ENCODE measurements at places on chromosomes 5 and 9. TPM values are rescaled to one million over a fixed set of nuclear protein-coding genes. Genes with fewer than 3 reads are reported as not detected.

DNA sequence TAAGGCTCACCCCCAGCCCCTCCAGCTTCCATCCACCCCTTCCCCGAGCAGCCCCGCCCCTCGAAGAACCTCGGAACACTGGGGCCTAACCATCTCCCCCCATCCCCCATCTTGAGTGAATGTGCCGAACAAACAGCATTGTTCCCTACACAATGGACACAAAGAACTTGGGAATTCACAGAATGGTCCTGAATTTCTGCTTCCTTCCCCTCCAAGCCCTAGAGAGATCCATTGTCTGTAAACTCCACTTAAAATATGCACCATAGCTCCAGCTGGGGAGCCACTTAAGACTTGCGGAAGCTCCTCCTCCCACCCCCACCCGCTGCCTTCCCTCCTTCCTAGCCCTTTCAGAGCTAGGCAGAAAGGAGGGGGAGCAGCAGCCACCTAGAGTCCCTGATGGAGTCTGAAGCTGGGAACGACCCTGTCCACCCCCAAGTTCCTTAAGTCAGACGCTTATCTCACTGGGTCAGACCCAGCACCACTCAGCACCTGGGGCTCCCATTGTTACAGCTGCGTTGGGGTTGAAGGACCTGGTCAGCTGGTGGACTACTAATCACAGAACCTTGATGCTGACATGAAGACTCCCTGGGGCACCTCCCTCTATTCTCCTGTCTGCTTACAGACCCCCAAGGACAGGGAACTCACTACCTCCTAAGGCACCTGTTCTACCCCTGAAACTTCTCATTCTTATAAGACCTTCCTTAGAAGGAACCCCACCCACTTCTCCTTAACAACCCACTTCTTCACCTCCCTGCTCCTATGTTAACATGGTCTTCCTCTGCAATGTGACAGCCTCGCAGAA is 61.4 kb downstream of the PCDH1 start:
- no peak for DNase-seq

Gene TXNDC8
- polyA plus RNA-seq, result not detected

DNA sequence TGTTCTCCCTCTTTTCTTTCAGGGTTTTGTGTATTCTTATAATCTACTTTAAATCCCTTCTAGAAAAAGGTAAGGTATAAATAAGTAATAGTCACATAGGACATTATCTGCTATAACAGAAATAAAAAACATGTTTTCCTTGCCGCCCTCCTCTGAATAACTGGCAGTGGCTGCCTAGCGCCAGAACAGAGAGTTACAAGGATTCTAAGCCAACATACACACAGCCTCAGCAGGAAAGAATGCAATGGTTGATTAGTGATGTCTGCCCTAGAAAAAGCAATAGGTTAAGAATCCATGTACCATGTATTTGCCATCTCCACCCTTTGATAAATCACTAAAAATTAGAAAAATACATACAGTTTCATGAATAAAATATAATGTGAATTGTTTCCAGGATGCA is 4.9 kb downstream of the MED27 start:
- DNase-seq, result peak; percentile 72

- no peak for DNase-seq
These were observed 47.8 kb downstream of the RALGPS1 start for GRCh38 chr9:126962336-126962735.

GRCh38 chr5:116646611-116647289 is 72.1 kb upstream of the SEMA6A start:
- DNase-seq, result no peak

Gene PPP2R2B
- 0.67 TPM for polyA plus RNA-seq

DNA sequence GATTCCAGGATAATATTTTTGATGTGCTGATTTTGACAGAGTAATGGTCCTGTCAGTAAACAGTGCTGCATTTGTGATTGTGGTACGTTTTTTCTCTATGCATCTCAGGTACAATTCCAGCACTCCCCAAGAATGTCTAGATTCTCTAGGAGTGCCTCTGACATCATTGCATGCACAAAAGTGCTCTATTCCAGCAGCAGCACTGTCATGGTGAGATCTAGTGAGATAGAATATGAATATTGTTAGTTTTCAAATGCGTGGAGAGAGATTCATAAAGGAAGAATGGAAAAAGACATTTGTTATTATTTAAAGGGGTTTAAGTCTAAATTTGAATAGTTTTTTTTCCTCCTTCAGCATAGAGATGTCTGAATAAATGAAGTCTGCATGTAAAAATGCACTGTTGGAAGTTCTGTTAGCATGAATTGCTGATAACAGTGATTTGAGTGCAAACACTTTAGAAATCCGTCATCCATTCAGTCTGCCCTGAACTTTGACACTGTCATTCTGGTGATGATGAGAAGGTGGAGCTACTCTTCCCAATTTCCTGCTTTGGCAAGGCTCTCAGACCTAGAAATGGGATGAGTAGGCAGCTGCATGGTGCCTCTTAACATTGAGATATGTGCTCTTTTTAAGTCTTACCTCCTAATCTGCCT is 84.6 kb downstream of the GAPVD1 start:
- no peak for DNase-seq

Gene MEF2C
- 9.3 TPM for polyA plus RNA-seq

DNA sequence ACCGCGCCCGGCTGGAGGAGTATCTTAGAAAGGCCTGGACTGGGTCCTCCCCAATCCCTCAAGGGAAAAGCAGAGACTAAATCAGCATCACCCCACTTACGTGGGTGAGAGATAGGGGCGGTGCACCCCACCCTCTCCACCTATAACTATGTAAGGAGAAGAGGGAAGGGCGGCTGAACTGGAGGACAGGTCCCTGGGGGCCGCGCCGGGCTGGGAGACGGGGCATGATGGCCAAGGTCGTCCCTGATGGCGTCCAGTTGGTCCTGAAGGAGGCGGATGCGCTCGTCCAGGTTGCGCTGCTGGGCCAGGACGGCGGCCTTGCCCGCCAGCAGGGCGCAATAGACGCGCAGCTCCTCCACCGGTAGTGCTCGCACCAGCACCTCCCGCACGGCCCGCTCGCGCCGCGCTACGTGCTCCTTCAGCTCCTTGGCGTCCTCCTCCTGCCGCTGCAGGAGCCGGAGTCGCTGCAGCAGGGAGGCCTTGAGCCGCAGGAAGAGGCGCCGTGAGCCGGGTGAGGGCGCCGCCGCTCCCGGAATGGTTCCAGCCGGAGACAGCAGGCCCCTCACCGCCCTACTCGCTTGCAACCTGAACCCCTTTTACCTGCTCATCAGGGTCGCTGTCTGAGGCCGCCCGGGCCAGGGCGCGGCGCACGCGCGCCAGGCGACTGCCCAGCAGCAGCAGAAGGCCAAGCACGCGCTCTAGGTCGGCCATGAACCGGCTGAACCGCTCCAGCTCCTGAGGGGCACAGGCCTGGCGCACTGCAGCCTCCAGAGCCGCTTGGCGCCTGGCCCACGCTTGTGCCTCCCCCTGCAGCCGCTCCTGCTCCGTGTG is 7.6 kb downstream of the SHROOM1 start:
- DNase-seq, result peak; percentile 56

Gene SHISAL2B
- not detected for polyA plus RNA-seq

Gene SPRY4
- 13.0 TPM for polyA plus RNA-seq

GRCh38 chr5:144422018-144422727 is 251.5 kb downstream of the KCTD16 start:
- DNase-seq, result peak; percentile 8

Gene GABRA6
- not detected for polyA plus RNA-seq

Gene SPINK7
- polyA plus RNA-seq, result not detected

DNA sequence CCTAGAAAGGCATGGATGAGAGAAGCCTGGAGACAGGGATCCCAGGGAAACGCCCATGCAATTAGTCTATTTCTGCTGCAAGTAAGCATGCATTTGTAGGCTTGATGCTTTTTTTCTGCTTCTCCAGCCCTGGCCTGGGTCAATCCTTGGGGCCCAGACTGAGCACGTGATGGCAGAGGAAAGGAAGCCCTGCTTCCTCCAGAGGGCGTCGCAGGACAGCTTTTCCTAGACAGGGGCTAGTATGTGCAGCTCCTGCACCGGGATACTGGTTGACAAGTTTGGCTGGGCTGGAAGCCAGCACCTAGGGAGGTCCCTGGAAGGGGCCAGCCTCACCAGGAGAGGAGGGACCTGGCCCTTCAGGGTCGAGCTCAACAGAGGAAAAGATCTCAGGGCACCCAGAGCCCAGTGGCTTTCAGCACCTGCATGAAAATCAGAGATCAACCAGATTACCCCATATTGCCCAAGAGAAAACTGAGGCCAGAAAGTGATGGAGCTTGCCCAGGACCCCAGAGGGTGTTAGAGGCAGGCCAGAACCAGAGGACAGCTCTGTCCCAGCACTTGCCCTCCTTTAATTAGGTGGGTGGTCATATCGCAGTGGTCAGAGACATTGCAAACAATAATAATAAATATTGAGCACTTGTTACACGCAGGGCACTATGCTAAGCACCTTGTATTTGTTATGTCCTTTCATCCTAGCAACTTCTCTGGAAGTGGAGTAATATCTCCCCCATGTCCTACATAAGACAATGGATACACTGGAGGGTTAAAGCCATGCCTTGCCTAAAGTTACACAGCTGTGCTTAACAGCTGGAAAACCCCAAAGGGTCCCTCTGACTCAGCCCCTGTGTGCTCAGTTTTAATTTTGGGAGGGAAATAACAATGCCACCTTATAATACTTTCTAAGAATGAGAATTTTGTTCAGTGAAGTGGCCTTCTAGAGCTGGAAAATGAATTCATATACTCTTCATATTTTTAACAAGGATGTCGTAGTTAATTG is 67.1 kb downstream of the KLF4 start:
- DNase-seq, result peak; percentile 45

DNA sequence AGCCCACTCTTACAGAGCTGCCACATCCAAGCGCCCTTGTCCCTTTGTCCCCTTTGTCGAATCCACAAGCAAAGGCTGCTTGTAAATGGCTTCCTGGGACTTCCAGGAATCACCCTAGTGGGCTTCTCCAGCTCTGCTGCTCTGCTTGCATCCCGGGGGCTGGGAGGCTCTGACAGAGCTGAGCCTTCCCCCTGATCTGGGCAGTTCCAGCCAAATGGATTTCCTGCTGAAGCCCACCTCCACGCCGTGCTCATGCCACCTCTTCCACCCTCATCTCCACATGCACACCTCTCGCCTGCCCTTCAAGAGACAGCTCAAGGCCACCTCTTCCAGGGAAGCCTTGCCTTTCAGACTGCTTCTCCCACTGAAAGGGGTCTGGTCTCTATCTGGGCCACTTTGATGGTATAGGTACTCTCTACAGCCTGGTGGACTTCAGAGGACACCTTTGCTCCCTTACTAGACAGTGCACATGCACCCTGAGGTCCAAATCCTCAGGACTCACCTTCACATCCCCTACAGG is 106.2 kb downstream of the LHFPL2 start:
- DNase-seq, result no peak

DNA sequence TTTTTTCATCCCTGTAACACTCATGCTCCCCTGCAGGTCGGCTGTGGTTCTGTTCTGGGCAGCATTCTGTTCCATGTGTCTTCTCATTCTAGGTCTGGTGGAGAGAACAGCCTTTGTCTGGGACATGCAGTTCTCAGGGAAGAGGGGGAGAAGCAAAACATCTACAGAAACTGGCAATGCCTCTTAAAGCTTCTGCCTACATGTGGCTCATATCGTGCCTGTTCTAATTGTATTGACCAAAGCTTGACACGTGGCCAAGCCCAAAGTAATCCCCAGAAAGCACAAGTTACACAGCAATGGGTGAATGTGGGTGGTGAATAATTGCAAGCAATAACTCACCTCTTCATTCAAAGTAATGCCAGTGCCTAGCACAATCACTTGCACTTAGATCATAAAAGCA is 218.2 kb upstream of the IL12B start:
- no peak for DNase-seq

GRCh38 chr9:88390371-88390990 is 2.2 kb downstream of the SPIN1 start:
- DNase-seq, result peak; percentile 60

Gene MOCS2
- polyA plus RNA-seq, result 97.0 TPM

Gene TRIM36
- polyA plus RNA-seq, result 0.68 TPM

GRCh38 chr9:76905791-76906646 is at the start of gene PRUNE2:
Gene PRUNE2, minus strand, starts transcription at chr9:76906114. Its CDS starts 151 bp downstream, at chr9:76905963.
- DNase-seq, result peak; percentile 73

- DNase-seq, result peak; percentile 16
These were observed 868 bp downstream of the KDM4C start for GRCh38 chr9:6758498-6759184.

Gene GLIPR2
- 57.8 TPM for polyA plus RNA-seq

Gene PCSK1
- polyA plus RNA-seq, result not detected

GRCh38 chr5:78511121-78511906 is 137.3 kb downstream of the LHFPL2 start:
- DNase-seq, result no peak

DNA sequence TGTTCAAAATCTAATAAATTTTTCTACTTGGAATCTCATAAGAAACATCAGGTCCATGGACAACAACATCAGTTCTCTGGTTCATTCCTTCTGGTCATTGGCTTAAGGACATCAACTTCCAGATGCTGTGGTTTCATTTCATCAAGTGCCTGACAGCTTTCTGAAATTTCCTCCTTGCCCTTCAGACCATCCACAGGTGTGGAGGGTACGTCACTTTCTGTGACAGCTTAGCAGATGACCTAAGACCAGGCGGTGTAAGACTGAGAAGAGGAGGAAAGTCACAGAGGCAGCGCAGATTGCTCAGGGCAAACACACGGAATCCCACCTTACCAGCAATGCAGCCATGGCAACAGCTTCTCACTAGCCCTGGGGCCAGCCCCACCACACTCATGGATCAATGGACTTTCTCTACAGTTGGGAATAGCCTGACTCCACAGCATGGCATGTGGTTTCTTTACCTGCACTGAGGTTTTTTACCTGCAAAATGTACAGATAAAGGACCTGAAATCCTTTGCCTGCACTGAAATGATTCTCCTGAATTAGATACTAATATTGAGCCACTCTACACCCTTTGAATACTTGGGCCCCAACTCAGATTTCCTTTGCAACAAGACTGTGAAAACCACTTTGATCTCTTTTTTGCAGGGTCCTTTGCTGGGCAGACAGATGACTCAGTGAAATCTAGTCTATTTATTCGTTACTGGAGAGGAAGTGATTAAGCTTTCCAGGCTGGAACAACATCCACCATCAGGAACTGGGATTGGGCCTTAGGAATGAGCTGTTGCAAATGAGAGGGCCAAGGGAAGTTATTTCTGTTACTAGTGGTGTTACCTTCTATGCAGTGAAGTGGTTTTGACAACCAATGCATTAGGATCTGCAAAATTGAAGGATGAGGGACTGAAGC is 26.9 kb downstream of the TICAM2 start:
- DNase-seq, result peak; percentile 92

Gene PCDHB8
- 0.42 TPM for polyA plus RNA-seq

Gene MTMR12
- 22.7 TPM for polyA plus RNA-seq

Gene KCNIP1
- polyA plus RNA-seq, result 0.08 TPM

- no peak for DNase-seq
These were observed 125.0 kb downstream of the CEMIP2 start for GRCh38 chr9:71643330-71643729.
